ENCODE measurements at places on chromosomes 3 and 15.

- H3K36me3 ChIP-seq = no peaks in the 10 kb centered on the region
- H3K4me3 ChIP-seq = no peak overlapping the region
- peaks cover 5% of the 10 kb centered on the region for H3K4me1 ChIP-seq
- H3K27me3 ChIP-seq = no peaks in the 10 kb centered on the region
Observed at GRCh38 chr15:83652626-83653204, 1.2 kb upstream of the ADAMTSL3 start.

DNA sequence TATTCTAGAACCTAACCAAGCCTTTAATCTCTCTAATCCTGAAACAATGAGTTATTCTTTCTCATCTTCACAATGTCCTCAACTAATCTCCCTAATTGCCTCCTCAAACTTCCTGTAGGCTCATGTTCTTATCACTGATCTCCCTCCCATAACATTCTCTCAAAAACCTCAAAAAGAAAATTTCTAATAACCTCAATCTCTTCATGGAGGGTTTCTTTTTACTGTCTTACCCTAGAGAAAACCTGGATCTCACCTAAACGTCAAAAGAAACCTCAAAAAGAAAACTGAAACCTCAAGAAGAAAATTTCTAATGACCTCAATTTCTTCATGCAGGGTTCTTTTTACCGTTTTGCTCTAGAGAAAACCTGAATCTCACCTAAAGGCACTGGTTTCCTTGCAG lies 150.2 kb downstream of the GSK3B start:
- no peak overlapping the region for H3K27ac ChIP-seq
- no peak for DNase-seq
- no peaks in the 10 kb centered on the region for H3K27me3 ChIP-seq
- no peaks in the 10 kb centered on the region for H3K36me3 ChIP-seq
- H3K4me1 ChIP-seq = no peaks in the 10 kb centered on the region

DNA sequence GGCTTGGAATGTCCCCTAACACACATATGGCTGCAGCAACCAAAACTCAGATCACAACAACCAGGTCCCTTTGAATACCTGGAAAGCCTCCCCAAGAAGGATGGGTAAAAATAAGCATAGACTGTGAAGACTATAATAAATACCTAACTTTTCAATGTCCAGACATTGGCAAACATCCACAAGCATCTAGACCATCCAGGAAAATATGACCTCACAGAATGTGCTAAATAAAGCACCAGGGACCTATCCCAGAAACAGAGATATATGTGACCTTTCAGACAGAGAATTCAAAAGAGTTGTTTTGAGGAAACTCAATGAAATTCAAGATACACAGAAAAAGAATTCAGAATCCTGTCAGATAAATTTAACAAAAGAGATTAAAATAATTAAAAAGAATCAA lies 109.2 kb downstream of the NEDD4 start:
- DNase-seq = no peak
- no peaks in the 10 kb centered on the region for H3K36me3 ChIP-seq
- H3K4me3 ChIP-seq = no peak overlapping the region
- no peak overlapping the region for H3K27ac ChIP-seq
- no peaks in the 10 kb centered on the region for H3K4me1 ChIP-seq

GRCh38 chr15:75721923-75722870 lies 9.5 kb upstream of the CSPG4 start:
- H3K27me3 ChIP-seq = no peaks in the 10 kb centered on the region
- no peak overlapping the region for H3K27ac ChIP-seq
- no peak overlapping the region for H3K4me3 ChIP-seq
- no peaks in the 10 kb centered on the region for H3K36me3 ChIP-seq
- peaks cover 19% of the 10 kb centered on the region for H3K4me1 ChIP-seq

DNA sequence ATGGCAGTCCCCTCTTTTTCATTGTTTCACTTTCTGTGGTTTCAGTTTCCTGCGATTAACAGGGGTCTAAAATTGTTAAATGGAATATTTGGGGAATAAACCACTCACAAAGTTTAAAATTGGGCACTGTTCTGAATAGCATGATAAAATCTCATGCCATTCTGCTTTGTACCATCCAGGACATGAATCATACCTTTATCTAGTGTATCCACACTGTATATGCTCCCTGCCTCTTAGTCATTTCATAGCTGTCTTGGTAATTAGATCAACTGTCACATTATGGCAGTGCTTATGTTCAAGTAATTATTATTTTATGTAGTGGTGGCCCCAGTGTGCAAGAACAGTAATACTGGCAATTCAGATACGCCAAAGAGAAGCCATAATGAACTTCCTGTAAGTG lies 734.5 kb downstream of the ZPLD1 start:
- H3K36me3 ChIP-seq = no peaks in the 10 kb centered on the region
- H3K27me3 ChIP-seq = no peaks in the 10 kb centered on the region
- no peak for DNase-seq
- no peaks in the 10 kb centered on the region for H3K4me1 ChIP-seq
- H3K27ac ChIP-seq = no peak overlapping the region

DNA sequence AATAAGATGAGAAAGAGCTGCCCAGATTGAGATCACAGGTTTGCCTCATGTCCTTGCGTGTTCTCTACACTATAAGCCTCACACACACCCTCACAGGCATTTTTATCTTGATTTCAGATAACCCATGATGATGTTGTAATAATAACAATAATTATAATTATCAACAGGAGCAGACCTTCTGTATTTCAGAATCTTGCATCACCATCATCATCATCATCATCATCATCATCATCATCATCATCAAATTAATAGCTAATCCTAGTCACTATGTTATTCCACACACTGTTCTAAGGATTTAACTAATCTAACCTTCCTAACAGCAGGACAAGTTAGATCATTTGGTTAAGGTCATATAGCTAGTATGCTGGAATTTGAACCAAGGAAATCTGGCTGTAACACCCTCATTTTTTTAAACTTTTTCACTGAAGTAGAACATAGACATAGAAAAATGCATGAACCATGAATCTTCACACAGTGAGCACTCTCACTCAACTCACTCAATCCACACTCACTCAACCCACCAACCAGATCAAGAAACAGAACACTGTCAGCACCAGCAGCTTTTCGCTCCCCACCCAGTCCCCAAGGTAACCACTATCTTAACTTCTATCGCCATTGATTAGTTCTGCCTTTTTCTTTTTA lies 1.8 kb upstream of the SH2D7 start:
- no peak overlapping the region for H3K4me3 ChIP-seq
- no peak overlapping the region for H3K27ac ChIP-seq
- peaks cover 8% of the 10 kb centered on the region for H3K4me1 ChIP-seq
- no peaks in the 10 kb centered on the region for H3K36me3 ChIP-seq
- H3K27me3 ChIP-seq = no peaks in the 10 kb centered on the region

- H3K27ac ChIP-seq = no peak overlapping the region
- no peaks in the 10 kb centered on the region for H3K27me3 ChIP-seq
- no peaks in the 10 kb centered on the region for H3K4me1 ChIP-seq
- H3K36me3 ChIP-seq = no peaks in the 10 kb centered on the region
Observed at GRCh38 chr15:76184650-76185035, 124.9 kb downstream of the TMEM266 start.

DNA sequence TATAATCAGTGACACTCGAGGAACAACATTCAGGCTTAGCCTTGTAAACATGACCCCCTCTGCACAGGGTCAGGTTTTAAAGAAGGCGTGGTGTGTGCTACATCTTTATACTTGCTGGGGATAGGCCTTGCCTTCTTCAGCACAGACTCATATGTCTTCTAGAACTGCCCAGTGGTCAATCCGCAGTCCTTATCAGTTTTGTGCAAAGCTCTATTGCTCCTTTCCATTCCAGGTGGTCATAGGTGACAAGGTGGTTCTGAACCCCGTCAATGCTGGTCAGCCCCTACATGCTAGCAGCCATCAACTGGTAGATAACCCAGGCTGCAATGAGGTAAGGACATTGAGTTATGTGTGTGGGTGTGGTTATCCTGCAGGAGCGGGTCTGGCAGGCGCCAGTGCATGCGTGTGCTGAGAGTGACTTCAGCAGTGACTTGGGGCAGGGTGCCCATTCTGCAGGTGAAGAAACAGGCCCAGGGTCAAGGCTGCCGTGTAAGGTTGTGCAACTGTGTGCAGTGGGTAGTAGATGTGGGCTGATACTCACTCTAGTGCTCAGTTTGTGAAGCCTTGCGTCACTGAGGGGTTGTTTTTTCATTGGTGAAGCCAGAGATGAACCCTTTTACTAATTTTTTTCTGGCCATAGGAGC lies 150.9 kb downstream of the ITPR1 start:
- no peaks in the 10 kb centered on the region for H3K4me1 ChIP-seq
- DNase-seq = no peak
- H3K27ac ChIP-seq = no peak overlapping the region
- H3K4me3 ChIP-seq = no peak overlapping the region
- H3K36me3 ChIP-seq = no peaks in the 10 kb centered on the region

GRCh38 chr15:61086012-61086411 lies 143.1 kb downstream of the RORA start:
- no peak for DNase-seq
- H3K36me3 ChIP-seq = no peaks in the 10 kb centered on the region
- H3K27ac ChIP-seq = no peak overlapping the region
- no peaks in the 10 kb centered on the region for H3K4me1 ChIP-seq
- no peak overlapping the region for H3K4me3 ChIP-seq

Measured in liver (tissue), 10 donors.